ENCODE measurements at places on chromosomes 5 and 9.
A peak's percentile ranks its signal among the peaks of the same experiment; 100 is the strongest.

DNA sequence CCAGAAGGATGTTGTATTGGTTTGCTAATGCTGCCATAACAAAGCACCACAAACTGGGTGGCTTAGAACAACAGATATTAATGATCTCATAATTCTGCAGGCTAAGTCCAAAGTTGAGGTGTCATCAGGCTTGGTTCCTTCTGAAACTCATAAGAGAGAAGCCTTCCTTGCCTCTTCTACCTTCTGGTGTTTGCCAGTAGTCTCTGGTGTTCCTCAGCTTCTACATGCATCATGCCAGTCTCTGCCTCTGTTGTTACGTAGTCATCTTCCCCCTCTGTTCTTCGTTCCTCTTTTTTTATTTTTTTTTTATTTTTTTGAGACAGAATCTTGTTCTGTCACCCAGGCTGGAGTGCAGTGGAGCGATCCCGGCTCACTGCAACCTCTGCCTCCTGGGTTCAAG lies 61.8 kb downstream of the LRRC70 start:
- DNase-seq: no peak

GRCh38 chr5:106649031-106649430 lies 1021.7 kb downstream of the EFNA5 start:
- no peak for DNase-seq

- no peak for DNase-seq
Measured at GRCh38 chr5:50663636-50664035, 2.8 kb upstream of the PARP8 start.

- peak; percentile 92 for DNase-seq
Measured at GRCh38 chr9:69307446-69308205, 17.4 kb upstream of the ENTREP1 start.

DNA sequence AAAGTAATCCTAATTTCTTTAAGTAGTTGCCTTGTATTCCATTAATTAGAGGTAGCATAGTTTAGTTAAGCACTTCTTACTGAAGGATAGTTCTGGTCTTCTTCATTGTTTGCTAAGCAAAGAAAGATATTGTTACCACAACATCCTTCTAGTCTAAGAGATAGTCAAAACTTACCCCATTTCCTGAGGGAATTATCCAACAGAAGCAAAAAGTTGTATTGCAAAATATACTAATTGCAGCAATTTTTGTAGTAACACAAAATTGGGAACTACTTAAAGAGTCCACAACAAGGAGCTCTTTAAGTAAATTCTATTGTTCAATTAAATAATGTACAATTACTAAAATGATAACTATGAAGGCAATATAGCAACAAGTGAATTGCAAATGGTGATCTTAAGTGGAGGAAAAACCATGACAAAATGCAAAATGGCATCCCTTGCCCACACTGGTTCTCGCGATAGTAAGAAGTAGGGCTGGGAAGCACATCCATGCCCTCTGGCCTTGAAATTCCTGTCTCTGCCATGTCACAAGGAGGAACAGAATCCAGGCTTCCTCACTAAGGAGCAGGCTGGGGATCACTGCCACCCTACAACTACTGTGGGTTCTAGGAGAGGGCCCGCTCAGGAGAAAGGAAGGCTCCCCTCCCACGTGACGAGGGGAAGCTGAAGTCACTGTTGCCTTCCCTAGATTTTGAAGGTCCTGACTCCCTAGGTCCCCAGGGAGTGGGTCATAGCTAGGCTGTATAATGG lies 23.3 kb upstream of the MEGF9 start:
- no peak for DNase-seq

GRCh38 chr9:79686381-79687130 lies 114.8 kb downstream of the TLE4 start:
- peak; percentile 91 for DNase-seq

DNA sequence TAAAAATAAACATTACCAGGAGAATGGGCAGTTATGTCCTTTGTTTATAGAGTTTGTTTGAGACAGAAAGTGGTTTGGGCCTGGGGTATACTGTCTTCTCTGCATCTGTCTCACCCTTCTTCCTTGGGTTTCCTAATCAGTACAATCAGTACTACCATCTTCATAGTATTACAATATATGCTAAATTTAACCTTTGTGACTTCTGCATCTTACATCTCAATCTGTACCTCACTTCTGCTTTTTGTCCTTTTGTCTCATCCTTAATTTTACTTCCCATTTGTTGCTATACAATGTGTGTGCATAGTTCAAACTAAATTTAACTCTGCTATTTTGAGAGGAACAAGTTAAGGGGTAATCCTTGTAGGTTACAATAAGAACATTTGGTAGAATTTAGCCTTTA lies 19.6 kb downstream of the FBXO38 start:
- DNase-seq: no peak

- DNase-seq: no peak
Measured at GRCh38 chr5:560792-561166, 36.5 kb upstream of the SLC9A3 start.

- no peak for DNase-seq
Measured at GRCh38 chr5:88188458-88189132, 80.0 kb downstream of the TMEM161B start.

DNA sequence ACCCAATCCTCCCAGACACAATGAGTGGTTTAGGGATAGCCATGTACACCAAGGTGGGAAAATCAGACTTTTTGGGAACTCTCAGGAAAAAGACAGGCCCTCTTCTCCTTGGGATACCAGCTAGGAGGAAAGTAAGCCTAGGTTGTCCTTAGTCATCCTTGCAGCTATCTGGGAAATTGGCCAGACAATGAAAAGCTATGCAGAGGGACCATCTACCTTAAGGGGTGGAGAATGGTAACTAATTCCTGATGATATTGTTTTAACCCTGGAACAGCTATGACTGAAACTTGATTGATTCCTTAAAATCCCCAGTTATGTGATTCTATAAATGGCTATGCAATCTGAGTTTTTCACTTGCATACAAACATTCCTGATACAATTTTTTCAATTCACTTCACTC lies 88.9 kb upstream of the BNC2 start:
- peak; percentile 22 for DNase-seq

- DNase-seq: no peak
Measured at GRCh38 chr5:179729727-179730126, 2.9 kb upstream of the MAML1 start.

- DNase-seq: no peak
Measured at GRCh38 chr9:136685790-136686533, 1.3 kb downstream of the AGPAT2 start.

DNA sequence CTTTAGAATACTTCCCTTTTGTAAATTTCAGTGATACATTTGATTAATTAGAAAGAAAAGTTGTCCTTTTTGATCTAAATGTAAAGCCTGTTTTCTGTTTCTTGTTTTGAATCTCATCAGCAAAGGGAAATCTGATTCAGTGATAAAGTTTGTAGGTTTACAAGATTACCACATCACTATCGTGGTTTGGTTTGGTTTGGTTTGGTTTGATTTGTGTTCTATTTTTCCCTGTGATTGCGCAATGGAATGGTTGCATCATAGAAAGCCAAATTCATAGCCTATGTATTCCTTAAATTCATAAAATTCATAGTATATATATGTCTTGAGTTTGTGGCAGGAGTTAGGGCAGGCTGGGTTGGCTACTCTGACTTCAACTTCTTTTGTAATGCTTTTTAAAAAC lies 15.2 kb downstream of the SRFBP1 start:
- peak; percentile 72 for DNase-seq

- no peak for DNase-seq
Measured at GRCh38 chr5:172322028-172322965, 38.7 kb upstream of the UBTD2 start.

DNA sequence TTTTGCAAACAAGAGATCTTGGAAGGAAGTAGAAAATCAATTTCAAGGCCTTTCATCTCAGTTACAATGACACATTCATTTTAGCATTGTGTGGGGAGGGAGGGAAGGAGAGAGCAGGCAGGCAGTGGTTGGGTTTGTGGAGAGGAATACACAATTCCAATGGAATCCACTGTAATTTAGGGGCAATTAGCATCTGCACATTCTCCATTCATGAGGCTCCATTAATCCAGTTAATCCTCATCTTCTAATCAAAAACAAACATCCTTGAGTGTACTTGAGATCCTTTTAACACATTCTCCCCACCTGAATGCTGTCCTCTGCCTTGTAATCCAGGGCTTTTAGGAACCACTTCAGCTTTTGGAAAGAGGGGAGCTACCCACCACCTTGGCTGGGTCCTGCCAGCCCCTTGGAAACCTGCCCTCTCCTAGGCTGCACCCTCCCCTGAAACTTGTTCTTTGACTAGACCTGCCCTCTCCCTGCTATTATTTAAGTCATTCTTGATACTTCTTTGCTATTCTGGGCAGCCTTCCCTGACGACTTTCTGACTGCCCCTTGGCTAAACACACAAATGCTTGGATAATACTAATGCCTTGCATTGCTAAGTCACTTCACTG lies 271.2 kb downstream of the SLIT3 start:
- DNase-seq: peak; percentile 20

Data from fibroblast of skin of scalp (primary cell).